ENCODE measurements at places on chromosomes 3 and 15.

DNA sequence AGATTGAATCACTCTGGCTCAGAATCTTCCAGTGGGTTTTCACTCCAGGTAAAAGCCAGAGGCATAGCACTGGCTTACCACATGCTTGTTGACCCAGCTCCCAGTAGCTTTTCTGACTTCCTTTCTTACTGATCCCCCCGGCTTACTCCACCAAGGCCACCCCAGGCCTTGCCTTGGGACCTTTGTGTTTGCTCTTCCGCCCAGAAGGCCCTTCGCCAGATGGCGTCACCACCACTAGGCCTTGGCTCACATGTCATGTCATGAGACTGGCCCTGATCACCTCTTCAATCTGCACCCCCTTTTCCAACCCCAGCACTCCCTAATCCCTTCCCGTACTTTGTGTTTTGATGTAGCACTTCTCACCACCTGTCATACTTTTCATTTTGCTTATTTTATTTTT lies 98.5 kb upstream of the UMPS start:
- ATAC-seq, result no peak

DNA sequence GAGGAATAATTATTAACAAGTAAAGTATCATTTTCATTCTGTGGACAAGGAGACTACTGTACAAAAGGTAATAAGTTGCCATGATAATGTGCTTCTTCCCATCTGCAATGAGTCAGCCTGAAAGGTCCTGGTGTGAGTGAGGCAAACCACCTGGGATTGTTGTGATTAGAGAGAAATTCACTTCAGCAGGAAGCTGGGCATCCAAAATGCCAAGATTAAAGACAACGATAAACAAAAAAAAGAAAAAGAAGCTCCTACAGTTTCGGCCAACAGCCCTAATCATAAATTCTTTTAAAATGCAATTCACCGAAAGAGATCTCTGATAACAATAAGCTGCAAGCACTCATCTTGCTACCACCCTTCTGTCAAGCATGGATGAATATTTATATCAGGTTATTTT lies 507.8 kb downstream of the TUSC7 start:
- no peak for ATAC-seq

DNA sequence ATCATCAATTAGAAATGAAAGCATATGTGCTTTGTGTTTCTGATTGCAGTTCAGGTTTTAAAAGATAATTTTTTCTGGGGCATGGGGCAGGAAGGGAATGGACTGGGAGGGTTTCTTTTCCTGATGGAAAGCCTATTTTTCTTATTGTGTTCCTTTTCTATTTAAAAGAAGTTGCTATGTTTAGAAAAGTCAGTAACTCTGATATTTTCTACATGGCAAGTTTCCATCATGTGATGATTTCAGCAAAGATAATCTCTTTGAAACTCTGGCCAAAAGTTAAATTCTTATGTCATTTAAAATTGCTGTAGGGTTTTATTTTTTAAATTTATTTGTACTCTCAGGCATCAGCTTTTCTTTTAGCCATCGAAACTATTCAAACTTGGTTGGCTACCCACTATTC lies 601.2 kb downstream of the FOXP1 start:
- ATAC-seq, result no peak

DNA sequence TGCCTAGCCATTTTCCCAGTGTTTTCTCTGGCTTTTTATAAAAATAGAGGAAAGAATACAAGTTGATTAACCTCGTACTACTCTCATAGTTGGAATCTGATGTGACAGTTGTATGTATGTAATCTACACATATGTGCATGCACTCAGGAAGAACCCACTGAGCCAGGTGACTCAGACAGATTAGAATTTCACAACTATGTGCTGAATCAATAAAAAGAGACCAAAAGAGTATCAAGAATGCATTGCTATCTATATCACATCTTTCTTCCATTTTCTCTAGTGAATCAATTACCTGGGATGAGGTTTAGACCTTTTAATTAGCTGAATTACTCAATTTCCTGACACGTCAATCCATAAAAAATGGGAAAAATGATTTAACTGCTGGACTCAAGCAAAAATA lies 319.3 kb upstream of the ATP10A start:
- no peak for ATAC-seq

DNA sequence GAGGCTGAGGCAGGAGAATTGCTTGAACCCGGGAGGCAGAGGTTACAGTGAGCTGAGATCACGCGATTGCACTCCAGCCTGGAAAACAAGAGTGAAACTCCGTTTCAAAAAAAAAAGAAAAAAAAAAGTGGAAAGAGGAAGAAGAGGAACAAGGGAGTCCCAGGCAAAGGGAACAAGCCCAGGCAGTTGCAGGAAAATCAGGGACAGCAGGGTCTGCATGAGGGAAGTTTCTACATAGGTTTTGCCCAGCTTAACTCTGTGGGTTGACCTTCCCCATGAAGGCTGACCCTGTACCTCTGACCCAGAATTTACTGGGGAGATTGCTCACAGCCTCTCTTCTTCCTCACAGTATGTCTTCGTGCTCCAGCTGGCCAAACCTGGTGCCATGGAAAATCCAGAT lies 12.3 kb downstream of the RBP1 start:
- no peak for ATAC-seq

GRCh38 chr3:178772746-178773145 lies 236.5 kb downstream of the KCNMB2 start:
- no peak for ATAC-seq

DNA sequence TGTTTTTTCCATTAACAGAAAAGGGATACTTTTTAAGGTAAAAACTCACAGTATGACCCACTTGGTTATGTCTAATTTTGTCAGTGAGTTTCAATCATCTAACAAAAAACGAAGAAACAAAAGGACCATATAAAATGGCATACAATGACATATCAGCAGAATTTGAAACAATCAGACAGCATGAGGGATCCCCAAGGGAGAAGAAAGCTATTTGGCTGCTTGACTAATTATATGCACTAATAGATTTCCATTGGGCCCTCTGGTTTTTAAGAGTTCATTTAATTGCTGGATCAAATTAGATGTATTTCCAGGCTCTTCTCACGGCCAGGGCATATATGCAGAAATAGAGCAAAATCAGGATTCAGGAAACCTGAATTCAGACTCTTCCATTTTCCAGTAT lies 376.4 kb upstream of the GBE1 start:
- ATAC-seq, result no peak

DNA sequence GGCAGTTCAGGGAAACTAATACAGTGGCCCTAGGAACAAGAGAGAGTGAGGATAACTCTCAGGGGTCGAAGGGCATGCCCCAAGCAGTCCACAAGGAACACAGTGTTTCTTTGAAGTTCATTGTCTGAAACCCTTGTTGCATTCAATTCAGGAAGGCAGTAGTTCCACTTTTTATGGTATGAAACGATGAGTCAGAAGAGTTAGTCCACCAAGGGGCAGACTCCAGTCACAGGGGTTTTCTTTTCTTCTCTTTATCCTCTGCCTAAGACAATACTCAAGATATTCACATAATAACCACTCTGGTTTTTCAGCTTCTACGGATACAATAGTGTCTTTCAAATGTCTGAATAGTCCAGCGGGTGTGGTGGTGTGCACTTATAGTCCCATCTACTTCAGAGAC lies 23.7 kb upstream of the TICRR start:
- ATAC-seq, result peak; percentile 65

- ATAC-seq, result no peak
These were observed 608.1 kb upstream of the UBE2E2 start for GRCh38 chr3:22594990-22595389.

- no peak for ATAC-seq
These were observed 41.8 kb downstream of the MUC20 start for GRCh38 chr3:195762611-195763010.

- ATAC-seq, result no peak
These were observed 3.8 kb downstream of the BHLHE40 start for GRCh38 chr3:4982773-4983738.

DNA sequence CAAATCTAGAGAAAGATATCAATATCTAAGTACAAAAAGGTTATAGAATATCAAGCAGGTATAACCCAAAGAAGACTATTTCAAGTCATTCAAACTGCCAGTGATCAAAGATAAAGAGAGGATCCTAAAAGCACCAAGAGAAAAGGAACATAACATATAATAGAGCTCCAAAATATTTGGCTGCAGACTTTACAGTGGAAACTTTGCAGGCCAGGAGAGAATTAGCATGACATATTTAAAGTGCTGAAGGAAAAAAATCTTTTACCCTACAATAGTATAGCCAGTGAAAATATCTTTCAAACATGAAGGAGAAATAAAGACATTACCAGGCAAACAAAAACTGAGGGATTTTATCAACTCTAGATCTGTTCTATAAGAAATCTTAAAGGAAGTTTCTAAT lies 254.3 kb upstream of the ARHGEF26 start:
- ATAC-seq, result no peak

GRCh38 chr3:163753033-163753432 lies 1325.3 kb downstream of the SI start:
- ATAC-seq, result no peak

DNA sequence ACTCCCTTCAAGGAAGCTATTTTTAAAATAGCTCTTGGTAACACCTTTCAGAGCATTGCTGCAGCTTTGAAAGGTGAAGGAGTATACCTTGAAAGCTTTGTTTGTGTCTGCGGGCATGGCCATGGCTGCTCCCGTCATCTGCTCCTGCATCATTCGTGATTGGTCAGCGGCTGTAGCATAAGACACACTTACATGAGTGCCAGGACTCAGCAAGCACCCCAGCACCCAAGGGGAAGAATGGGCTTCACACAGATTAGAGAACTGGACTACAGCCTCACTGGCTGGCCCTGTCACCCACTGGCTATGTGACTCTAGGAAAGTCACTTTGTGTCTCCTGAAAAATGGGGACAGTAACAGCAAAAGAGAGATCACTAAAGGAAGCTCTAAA lies 17.0 kb downstream of the EMC3 start:
- ATAC-seq, result no peak

GRCh38 chr15:40157778-40158447 lies 3.0 kb upstream of the BUB1B start:
- no peak for ATAC-seq

- no peak for ATAC-seq
These were observed 175.5 kb downstream of the NECTIN3 start for GRCh38 chr3:111246967-111247760.

- no peak for ATAC-seq
These were observed 44.9 kb downstream of the METTL6 start for GRCh38 chr3:15382405-15382923.
